Stimulated activated CD4-positive, alpha-beta T cell treated with anti-CD3 and anti-CD28 coated beads, TNF-alpha, amount 100 ng/mL, for 48 hours (primary cell): ENCODE measurements at places on chromosomes 1 and 21.
A peak's percentile ranks its signal among the peaks of the same experiment; 100 is the strongest.

- no peak for DNase-seq
These were observed 86.4 kb downstream of the BCAR3 start for GRCh38 chr1:93595266-93595665.

- no peak for DNase-seq
These were observed 42.0 kb upstream of the LDLRAP1 start for GRCh38 chr1:25501235-25502058.

GRCh38 chr21:40569357-40569756 is 277.6 kb downstream of the DSCAM start:
- no peak for DNase-seq

- DNase-seq = no peak
These were observed 32.3 kb upstream of the GPR52 start for GRCh38 chr1:174415506-174415905.

- no peak for DNase-seq
These were observed 118.4 kb downstream of the HIVEP3 start for GRCh38 chr1:41800311-41800829.

DNA sequence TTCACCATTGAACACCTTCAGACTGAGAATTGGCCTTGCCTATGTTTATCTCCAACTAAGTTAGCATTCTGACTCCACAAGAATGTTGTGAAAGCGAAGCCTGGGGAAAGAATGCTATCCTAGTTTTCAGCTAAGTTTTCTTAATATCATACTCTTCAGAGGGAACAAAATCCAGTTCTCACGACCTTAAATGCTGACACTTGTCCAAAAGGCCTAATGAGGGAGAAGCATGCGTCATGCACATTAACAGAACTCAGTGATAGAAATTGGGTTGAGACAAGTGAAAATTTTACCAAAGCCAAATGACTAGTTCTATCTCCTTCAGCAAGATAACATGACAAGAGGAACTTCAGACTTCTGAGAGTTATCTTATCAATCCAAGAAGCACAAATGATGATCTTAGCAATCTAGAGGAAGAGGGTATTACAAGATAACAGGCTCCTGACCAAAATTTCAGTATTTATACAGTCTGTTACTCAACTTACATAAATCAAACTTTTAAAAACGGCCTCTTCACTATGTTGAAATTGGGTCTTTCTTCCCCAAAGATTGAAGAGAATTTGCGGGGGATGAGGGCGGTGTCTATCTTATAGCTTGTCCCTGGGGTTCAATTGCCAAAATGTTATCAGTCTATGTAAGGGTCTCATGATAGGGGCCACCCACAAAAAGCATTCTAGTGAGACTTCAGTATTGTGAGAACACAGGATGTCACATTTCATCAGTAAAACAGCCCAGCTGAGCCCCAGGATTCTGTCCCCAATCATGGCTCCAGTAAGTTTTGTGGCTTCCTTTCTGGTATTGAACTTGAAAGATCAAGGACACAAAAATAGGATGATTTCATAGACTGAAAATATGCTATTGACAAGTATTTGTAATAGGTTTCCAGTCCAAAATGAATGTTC is 26.5 kb upstream of the SLC45A3 start:
- DNase-seq = no peak

GRCh38 chr1:235642011-235642942 is 7.3 kb downstream of the GNG4 start:
- DNase-seq = peak; percentile 43

DNA sequence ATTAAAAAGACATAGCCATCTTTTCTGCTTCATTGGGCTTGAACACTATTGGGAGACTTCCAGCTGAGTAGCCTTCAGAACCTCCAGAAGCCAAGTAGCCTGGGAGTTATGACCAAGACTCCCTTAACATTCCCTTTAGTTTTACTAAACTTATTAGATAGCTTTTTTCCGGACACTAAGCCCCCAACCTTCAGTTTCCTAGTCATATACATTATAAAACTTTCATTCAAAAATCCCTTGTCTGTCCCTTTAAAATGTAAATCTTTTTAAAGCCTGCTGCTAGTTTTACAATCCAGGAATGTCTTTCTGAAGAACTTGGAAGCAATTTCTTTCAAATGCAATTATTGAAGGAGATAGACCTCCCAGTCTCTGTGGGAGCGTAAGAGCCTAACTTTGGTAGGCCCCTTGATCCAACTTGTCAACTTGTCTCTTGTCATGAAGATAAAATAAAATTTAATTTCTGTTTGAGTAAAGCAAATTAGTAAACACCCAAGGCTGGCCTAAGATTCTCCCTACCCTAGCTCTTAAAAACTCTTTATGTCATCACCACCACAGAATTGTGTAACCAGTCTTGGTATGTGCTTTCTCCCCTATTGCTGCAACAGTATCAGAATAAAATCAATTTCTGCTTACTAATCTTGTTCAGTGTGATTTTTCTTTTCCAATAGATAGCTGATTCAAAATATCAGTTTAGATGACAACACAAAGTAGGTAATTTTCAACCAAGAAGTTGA is 796.2 kb downstream of the PLA2G4A start:
- DNase-seq = no peak

DNA sequence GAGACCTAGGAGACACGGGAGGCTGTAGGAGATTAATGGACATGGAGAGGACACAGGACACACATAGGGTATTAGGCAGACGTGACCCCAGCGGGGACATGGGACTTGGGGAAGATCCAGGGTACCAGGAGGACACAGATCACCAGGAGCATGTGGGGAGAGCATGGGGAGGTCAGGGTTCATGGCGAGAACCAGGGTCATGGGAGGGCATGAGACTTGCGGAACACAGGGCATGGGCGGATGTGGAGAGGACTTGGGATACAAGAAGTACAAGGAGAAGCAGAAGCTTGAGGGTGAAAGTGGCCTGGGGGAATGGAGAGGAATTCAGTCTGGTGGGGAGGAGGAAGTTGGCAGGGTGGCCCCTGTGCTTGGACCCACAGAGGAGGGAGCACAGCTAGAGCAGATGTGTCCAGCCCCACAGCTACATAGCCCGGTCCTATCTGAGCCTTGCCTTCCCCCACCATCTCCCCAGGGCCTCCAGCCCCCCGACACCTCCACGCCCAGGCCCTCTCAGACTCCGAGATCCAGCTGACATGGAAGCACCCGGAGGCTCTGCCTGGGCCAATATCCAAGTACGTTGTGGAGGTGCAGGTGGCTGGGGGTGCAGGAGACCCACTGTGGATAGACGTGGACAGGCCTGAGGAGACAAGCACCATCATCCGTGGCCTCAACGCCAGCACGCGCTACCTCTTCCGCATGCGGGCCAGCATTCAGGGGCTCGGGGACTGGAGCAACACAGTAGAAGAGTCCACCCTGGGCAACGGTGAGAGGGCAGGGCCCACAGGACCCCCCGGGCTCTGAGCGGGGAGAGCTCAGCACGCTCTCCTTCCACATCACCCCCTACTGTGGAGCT is 12.1 kb downstream of the TIE1 start:
- DNase-seq = no peak

DNA sequence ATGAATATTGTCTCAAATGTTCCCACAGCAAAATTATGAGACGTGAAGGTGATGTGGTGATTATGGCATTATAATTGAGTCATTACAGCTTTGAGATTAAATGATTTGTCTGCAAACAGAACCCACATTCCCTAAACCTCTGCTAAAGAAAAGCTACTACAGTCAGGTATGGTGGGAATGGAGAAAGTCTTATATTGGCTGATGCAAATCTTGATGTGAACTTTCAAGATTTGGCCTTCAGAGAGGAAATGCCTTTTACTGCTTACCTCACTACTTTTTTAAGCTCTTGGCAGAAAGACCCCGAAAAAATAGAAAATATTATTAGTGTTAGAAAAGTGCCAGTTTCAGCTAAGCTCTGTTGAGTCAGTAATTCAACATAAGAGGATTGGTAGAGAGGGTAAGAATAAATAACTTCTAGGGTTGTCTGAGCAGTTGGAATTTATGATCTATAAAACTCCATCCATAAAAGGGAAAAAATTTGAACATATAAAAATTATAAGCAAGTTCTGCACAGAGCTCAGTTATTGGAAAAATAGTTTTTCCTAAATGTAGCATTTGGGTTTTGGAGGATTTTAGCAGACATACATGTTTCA is 47.8 kb upstream of the RGS5 start:
- DNase-seq = no peak

- DNase-seq = no peak
These were observed 13.5 kb downstream of the ZYG11A start for GRCh38 chr1:52856026-52856425.

GRCh38 chr1:181604482-181605249 is 121.3 kb downstream of the CACNA1E start:
- DNase-seq = no peak

- DNase-seq = no peak
These were observed 258.3 kb upstream of the SGIP1 start for GRCh38 chr1:66275601-66276023.

- no peak for DNase-seq
These were observed 20.0 kb upstream of the ZNF326 start for GRCh38 chr1:89974696-89975470.

DNA sequence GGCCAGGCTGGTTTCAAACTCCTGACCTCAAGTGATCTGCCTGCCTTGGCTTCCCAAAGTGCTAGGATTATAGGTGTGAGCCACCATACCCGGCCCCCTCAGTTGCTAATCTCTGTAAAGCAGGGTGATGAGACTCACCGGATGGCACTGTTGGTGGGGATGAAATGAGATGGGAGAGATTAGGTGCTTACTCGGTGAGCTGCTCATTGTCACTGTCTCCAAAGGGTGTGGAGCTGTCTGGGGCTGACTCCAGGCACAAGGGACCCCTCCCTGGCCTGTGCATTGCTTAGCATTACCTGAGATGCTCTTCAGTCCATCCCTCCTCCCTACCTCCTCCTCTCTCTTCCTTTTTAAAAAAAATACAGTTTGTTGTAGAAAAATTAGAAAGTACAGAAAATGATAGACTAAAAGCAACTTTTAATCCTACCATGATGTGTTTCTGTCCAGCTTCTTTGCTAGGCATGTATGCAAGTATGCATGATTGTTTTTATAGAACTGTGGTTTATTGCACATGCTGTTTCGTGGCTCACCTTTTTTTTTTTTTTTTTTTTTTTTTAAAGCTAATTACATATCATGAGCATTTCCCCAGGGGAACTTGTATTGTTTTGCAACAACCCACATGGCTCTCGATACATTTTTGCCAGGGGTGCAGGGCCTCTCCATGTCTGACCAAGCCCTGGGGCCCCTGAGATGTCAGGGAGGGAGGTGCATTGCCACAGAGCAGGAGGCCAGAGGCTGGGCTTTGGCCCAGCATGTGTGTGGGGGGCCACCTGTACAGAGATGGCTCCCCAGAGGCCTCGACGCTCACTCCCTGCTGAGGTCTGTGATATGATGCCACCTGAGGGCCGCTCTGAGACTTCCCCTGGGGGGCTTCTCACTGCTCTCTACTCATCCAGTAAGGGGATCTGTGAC is 55.4 kb downstream of the ARHGEF10L start:
- DNase-seq = no peak

GRCh38 chr1:117883616-117884015 is 45.8 kb downstream of the GDAP2 start:
- DNase-seq = no peak

DNA sequence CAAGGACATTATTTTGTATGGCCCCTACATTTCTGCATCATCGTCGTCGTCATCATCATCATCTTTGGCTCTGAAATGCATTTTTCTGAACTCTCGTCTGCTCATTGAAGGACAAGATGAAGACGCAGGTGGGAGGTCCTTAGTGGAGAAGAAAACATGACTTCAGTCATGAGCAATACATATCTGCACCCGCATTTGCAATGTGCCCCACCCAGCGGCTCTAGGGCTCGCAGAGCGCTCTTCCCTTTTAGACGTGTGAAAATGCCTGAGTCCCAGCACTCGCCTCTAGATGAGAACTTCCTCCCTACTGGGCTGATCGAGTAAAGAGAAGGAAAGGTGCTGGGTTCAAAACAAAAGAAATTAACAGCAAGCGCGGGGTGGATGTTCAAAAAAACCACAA is 10.1 kb downstream of the C1orf174 start:
- no peak for DNase-seq

- no peak for DNase-seq
These were observed 12.8 kb upstream of the LRRC52 start for GRCh38 chr1:165531021-165531420.

- DNase-seq = no peak
These were observed 23.3 kb downstream of the COLGALT2 start for GRCh38 chr1:184014271-184014670.

- no peak for DNase-seq
These were observed 15.0 kb downstream of the C1orf52 start for GRCh38 chr1:85244271-85245061.

DNA sequence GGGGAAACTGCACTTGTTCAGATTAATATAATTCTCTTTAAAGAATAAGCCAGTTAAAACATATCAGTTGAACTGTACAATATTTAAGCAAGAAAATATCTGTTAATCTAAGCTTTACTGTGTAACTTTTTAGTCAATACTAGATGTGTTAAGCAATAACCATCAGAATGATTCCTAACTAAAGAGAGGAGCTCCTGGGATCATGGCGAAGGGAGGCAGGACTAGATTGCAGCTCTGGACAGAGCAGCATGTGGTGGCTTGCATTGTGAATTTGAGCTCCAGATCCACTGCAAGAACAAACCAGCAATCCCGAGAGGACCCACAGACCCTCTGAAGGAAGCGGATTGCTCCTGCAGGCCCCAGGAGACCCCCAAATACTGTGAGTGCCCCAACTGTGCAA is 21.9 kb downstream of the LYST start:
- DNase-seq = no peak

- no peak for DNase-seq
These were observed 55.0 kb downstream of the ALG14 start for GRCh38 chr1:95017775-95018174.

GRCh38 chr1:115347282-115347681 is 9.2 kb upstream of the NGF start:
- no peak for DNase-seq

GRCh38 chr21:15255763-15256162 is 191.0 kb upstream of the NRIP1 start:
- DNase-seq = no peak

GRCh38 chr1:226586650-226587422 is 38.3 kb downstream of the STUM start:
- DNase-seq = no peak

- no peak for DNase-seq
These were observed 51.9 kb upstream of the PPP2R5A start for GRCh38 chr1:212233321-212233720.
